ENCODE measurements at places on chromosomes 13 and 19.

- no peak for DNase-seq
These were observed 6.0 kb upstream of the KATNAL1 start for GRCh38 chr13:30313311-30313710.

- DNase-seq = no peak
These were observed 50.3 kb upstream of the ANKRD10 start for GRCh38 chr13:110965038-110965754.

- no peak for DNase-seq
These were observed 403.3 kb downstream of the COG6 start for GRCh38 chr13:40058757-40059236.

DNA sequence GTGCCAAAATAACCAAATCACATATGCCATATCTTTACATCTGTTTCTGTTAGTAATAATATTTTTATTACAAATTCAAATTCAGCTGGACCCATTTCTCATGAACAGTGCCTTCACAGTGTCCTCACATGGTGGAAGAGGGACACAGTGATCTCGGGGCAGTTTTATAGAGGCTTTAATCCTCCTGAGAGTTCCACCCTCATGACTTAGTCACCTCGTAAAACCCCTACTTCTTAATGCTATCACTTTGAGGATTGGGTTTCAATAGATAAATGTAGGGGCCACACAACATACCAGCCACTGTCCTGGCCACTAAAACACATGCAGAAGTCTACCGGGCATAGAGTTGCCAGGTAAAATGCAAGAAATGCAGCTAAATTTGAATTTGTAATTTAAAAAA, 201.5 kb downstream of the MYO16 start:
- DNase-seq = no peak

GRCh38 chr19:27920774-27921173, 1292.2 kb downstream of the UQCRFS1 start:
- DNase-seq = no peak

GRCh38 chr19:35045667-35046300, 4.3 kb downstream of the HPN start:
- no peak for DNase-seq

Data from activated T-cell treated with anti-CD3 and anti-CD28 coated beads for 1 hour (primary cell).